Astrocyte of the spinal cord (primary cell): ENCODE measurements at places on chromosomes 3 and 15.
A peak's percentile ranks its signal among the peaks of the same experiment; 100 is the strongest.

DNA sequence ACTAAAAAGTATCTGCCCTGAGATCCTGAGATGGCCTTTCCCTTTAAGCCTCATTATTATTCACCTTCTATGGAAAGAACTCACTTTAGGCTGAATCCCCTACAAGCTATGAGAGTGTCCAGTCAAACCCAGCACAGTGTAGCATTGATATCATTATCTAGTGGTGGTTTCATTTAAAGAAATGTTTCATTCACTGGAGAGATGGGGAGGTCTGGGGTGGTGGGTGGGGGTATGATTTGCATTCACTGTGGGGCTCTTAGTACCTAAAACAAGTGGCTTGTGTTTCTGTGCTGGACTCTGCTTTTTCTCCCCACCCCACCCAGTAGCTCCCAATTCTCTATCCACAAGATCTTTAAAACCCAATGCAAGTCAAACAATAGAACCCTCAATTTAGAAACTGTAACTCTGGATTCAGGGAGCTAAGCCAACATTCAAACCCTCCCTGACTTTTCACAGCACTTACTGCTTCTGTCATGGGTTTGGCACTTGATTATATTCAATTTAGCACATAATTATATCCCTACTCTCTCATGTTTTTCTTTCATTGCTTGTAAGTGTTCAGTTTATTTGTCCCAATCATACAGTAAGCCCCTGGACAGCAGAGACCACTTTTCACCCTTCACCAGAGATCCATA is 310.5 kb upstream of the THBS1 start:
- DNase-seq = no peak

- DNase-seq = no peak
Measured at GRCh38 chr3:194961149-194961548, 275.5 kb downstream of the FAM43A start.

- DNase-seq = no peak
Measured at GRCh38 chr3:159025733-159026132, 223.9 kb downstream of the MFSD1 start.

- DNase-seq = peak; percentile 77
Measured at GRCh38 chr15:70775160-70775559, 11.8 kb upstream of the UACA start.

DNA sequence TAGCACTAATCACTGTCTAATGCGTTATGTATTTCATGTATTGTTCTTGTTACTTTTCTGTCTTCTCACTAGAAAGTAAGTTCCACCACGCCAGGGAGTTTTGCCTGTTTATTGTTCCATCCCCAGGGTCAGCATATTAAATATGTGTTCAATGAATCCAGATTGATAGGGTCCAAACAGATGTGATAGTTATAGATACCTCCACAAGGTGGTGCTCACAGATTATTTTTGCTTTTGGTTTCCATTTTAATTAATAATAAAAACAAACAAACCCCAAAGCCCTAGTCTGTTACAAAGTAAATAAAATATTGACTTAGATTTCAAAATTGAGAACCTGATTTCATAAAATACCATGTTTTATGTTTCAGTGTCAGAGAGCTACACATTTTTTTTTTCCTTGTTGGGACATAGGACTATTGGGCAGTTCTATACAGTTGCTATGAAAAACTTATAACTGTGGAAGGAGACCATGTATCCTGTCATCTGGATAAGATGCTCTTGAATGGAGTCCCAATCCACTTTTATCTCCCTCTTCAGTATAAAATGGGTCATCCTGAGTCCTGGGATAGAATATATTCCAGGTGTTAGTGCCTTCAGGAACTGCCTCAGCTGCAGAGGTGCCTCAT is 12.4 kb downstream of the OTOL1 start:
- DNase-seq = peak; percentile 13

- no peak for DNase-seq
Measured at GRCh38 chr15:99181545-99181971, 67.8 kb downstream of the TTC23 start.

DNA sequence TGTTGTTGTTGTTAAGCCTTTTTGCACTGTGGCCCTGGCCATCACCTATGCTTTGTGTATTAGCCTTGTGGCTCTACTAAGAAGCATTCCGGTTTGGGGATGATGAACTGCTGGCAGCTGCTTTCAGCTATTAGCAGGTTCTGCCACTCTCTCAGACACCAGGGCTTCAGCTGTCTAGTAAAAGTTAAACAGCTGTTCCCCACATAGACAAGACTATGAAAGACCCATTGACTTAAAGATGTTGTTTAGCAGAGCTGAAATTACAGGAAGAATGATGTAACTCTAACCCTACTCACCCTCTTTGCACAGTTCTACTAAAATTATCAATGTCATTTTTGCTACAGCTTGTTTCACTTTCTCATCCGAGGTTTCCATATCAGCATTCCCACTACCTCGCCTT is 131.2 kb upstream of the CGNL1 start:
- DNase-seq = no peak

GRCh38 chr15:100695048-100695447 is 92.7 kb downstream of the ASB7 start:
- no peak for DNase-seq

DNA sequence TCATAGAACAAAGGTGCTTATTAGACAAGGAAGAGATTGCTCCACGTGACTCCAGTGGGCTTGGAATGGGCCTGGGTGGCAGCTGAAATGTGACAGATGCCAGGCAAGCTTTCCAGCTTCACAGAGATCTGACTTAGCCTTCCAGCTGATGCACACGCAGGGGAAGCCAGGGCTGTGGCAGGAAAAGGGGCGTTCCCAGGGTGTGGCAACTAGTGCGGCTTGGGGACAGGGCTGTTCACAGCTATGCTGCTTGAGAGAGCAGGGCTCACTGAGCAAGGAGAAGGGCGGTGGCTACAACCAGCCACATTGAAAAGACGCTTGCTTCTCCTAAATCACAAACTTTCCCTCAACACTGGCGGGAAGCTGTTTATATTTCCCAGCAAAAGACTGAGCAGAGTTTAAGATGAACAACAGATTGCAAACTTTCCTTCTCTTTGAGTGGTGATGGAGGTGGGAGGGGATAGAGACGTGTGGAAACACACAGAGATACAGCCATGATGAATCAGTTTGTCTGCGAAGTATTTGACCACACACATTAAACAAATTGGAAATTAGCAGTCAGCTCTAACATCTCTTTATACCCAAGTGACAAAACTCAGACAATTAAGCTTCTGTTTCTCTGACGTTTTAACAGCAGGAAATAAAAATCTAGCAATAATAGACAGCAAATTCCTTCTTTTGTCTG is 127.5 kb downstream of the BDH1 start:
- DNase-seq = peak; percentile 51

- no peak for DNase-seq
Measured at GRCh38 chr3:167361948-167362347, 18.1 kb downstream of the ZBBX start.

DNA sequence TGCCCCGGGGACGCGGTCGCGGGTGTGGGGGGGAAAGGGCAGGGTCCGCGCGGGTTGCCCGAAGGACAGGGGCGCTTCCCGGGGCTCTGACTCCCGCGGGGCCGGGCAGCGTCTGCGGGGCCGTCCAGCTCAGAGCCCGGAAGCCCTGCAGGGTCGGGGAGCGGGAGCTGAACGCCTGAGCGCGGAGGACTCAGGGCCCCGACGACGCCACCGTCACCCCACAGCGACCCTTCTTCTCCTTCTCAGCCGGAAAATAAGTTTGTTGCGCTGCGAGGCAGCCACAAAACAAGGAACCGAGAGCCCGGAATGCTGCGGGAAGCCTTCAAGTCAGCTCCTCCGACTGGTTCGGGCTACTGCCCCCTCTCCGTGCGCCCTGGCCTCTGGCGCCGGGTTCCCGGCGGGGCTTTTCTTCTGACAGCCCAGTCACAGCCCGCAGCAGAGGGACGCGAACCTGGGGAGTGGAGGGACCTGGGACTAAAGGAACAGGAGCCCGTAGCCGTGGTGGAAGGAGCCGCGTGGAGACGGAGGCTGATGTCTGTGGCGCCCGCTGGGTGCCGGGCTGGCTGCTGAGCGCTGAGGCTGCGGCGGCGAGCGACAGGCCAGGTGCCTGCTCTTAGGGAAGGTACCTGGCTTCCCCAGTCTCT is 484 bp downstream of the CNTN4 start:
- DNase-seq = no peak

DNA sequence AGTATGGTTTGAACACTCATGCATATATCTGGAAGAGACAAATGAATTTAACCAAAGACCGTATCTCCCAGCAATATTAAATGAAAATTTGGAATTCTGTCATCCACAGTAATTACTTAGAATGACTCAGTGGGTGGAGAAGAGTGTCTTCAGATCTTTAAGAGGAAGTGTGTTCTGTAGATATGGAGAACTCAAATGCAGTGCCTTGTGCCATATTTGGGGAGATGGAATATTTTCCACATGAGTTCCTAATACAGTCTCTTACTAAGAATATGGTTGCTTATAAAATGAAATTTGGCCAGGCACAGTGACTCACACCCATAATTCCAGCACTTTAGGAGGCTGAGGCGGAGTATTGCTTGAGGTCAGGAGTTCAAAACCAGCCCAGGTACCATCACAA is 40.5 kb downstream of the ANO10 start:
- DNase-seq = no peak

DNA sequence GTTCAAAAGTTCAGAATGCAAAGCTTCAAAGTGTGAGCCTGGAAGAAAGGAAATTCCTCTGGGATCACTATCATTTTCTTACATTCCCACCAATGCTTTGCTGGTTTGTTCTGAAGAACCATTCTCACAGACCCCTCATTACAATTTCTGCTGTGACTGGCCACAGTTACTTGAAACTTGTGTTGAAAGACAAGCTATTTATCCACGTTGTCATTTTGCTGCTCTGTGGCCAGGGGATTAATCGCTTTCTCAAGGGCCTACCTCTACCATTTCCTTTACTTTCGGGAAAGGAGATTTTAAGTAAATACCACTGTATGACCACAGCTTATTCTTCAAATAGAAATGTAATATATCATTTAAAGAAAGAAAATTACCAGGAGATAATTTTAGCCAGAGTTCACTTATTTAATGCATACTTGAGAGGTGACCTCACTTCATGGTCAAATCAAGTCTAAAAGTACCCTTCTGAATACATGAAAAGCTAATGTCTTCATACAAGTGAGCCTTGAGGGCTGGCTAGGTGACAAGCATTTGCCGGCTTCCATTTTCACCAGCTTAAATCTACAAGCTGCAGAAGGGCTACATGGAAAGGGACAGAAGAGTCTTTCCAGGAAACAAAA is 69.8 kb upstream of the ROBO2 start:
- DNase-seq = peak; percentile 30

DNA sequence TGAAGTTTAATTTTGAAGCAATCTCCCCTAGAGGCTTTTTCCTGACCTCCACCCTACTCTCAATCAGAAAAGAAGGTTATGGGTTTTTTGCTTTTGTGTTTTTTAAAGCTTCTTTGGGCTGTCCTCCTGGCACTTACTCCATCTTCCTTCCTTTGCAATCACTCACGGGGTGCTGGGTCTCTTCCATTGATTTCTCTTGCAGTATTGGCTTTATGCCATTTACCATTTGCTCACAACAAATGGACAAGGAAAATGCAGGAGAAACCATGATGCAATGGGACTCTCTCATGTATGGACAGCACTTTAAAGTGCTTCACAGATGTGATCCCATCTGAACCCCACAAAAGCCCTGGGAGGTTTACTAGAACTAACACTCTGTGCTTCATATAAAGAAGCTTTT is 57.5 kb downstream of the SST start:
- DNase-seq = no peak

- DNase-seq = no peak
Measured at GRCh38 chr3:32186097-32186496, 52.4 kb upstream of the CMTM8 start.

DNA sequence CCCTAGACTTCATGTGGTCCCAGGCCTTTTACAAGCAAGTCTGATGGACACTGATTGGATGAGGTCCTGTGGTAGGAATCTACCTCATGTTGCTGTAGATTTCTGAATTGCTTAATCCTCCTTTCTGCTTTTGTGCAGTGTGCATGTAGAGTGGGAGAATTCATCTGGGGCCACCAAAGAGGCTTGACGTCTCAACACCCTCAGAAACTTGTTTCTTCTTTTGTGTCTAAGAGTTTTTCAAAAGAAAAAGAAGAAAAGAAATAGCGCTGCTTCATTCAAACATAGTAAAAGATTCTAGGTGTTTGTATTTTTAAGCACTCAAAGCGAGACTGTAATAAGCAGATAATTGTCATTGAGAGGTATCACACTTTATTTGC is 46.2 kb downstream of the NR1D2 start:
- no peak for DNase-seq

- no peak for DNase-seq
Measured at GRCh38 chr15:68650901-68651709, 72.3 kb downstream of the CORO2B start.

- DNase-seq = no peak
Measured at GRCh38 chr3:152713989-152714388, 120.9 kb upstream of the P2RY1 start.

GRCh38 chr15:72195101-72195511 is 2.5 kb downstream of the GRAMD2A start:
- DNase-seq = no peak

DNA sequence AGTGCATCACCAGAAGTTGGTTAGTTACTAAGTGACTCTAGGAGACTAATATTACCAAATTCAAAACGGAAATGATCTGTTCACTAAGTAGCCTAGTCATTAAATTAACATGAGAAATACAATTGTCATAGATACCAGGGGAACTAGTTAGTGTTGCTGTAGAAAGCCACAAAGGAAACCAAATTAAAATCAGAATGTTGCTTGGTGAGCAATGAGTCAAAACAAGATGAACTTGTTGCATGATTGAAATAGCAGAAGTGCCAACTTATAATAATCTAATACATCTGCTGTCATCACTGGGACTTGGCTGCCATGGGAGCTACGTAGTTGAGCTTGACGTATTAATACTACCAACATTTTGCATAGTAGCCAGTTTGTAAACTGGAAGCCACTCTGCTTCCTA is 458.1 kb downstream of the DIPK2A start:
- no peak for DNase-seq

DNA sequence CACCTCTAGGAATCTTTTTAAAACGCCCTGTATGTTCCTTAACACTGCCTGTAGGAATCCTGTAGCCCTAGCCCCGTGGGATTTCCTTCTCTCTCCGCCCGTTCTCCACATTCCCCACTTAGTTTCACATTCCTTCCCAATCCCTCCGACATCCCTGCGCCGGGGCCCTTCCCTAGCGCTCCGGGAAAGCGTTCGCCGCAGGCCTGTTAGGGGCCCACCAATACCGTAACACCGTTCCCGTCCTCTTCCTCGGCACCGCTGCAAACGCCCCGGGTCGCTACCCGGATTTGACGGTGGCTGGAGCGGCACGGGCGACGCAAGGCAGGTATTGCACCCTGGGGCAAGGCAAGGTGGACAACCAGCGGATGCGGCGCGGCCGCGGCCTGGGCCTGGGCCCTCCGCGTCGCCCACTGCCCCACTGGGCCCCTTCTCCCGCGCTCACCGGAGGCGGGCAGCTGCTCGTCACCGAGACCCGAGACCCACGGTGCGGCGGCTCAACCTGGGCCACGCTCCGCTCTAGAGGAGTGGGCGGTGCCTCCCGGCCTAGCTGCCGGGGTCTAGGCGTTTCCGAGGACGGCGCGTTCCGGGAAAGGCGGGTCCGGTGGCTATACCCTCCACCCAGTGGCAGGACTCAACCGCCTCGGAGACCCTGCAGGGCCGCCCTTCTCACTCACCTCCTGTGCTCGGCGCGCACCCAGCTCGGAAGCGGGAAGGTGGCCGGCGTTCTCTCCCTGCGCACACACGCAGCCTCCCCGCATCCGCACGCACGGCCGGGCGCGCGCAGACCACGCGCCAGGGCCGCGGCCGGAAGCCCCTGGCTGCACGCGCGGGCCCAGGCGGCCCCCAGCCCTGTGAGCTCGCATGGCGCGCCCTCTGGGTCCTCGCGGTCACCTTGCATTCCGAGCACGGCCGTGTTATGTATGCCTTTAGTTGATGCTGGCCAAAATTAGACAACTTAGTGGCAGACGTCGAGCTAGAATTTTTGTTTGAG is at the start of gene B3GALNT1:
Gene B3GALNT1 (minus strand): TSS at position 789 of the 991 bp plus-strand sequence. CDS start 18,595 bp downstream, outside the sequence.
- peak; percentile 62 for DNase-seq

GRCh38 chr3:49013738-49014660 is 4.4 kb downstream of the DALRD3 start:
- no peak for DNase-seq
